ENCODE measurements at places on chromosomes 11 and 22.

DNA sequence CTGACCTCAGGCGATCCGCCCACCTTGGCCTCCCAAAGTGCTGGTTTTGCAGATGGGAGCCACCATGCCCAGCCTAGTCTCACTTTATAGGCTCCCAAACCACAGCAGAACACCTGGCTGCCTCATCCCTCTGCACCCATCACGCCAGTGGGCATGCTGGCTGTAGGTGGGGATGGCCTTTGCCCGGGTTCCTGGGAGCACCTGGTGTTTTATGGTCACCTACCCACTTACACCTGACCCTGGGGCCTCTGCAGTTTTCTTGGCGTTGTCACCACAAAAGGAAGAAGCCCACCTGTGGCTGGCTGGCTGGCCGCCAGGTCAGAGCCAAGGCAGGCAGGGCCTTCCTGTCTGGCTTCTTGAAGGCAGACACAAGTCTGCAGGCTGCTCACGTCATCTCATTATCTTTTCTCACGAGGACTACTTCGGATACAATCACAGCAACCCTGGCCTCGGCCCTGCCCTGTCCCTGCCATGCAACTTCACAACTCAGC is 8.2 kb downstream of the RRP7A start:
- no peak for DNase-seq

DNA sequence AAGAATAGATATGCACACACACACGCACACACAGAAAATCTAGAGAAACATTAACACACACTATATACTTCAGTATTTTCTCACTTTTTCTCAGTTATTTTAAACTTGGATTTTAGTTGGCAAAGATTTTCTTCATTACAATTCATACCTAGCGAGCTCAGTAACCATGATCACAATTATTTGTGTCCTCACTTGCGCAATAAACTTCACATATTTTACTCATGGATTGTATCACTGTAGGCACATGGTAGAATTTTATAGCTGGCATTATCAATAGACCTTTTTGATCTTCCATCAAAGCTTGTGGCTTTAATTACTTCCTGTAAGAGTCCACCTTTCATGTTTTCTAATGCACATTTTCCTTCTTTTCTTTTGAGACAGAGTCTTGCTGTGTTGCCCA is 4.8 kb upstream of the XKR3 start:
- no peak for DNase-seq

- peak; percentile 11 for DNase-seq
Measured at GRCh38 chr11:73308003-73308960, at the start of gene ARHGEF17. TSS of gene ARHGEF17 (plus strand) at chr11:73308276. CDS start at chr11:73308639, 363 bp downstream.

- no peak for DNase-seq
Measured at GRCh38 chr11:68988491-68988890, 7.7 kb upstream of the MRGPRD start.

- no peak for DNase-seq
Measured at GRCh38 chr11:121134741-121135312, 33.8 kb downstream of the TECTA start.

- no peak for DNase-seq
Measured at GRCh38 chr11:120827820-120828219, 196.1 kb upstream of the TBCEL start.

DNA sequence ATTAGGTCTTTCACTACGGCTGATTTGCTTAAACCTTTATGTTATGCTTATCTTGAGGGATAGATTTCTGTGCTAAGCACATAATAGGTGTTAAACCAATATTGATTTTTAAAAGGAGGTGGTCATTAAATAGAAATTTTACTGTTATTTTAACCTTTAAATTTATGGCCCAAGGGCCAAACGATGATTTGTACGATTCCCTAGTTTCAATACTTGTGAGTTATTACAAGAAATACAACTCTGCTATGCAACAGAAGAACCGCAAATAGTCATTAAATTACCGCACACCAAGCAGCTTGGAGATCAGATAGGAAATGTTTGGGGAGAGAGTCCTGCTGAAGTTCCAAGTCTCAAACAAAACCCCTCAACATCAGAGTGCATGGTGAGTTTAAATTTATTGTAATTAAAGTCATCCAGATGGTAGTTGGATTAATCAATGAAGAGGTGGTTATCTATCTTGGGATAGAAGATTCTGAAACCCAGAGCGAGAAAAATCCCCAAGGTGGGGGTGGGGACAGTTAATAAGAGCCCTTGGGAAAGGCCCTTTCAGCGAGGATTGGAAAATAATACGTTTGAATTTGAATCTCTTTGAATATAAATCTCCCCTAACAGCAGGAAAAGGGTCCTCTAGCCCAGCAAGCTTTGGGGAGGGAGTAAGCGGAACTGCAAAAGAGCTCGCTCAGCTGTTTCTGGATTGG is 805 bp upstream of the QSER1 start:
- DNase-seq, result peak; percentile 61

GRCh38 chr22:39418696-39419095 is 19.1 kb downstream of the TAB1 start:
- no peak for DNase-seq

DNA sequence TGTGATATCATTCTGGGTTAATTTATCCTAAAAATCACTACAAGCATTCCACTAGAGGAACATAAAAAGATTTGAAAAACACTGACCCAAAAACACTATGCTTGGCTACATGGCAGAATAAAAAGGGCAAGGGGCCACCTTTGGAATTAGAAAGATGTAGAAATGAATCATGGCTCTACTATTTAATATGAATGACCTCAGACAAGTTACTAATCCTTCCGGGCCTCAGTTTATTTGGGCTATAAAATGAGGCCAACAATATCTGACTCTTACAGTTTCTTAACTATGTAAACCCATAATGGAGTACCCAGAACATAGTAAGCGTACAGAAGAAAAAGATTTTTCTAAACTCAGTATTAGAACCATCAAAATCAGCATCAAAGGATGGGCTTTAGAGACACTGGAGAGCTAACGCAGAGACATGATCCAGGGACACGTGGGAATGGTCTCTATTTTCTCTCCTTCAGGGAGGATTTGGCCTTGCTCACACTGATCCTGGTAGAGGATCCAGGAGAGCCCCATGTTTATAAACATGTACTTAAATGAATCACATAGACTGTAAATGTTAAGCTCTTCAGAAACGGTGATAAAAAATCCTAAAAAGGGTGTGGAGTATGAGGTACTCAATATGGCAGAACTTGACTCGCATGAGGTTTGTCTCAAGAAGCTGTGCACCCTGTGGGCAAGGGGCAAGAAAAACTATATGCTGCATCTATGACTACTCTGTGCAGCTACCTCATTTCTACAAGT is 288.4 kb upstream of the PITPNB start:
- no peak for DNase-seq

DNA sequence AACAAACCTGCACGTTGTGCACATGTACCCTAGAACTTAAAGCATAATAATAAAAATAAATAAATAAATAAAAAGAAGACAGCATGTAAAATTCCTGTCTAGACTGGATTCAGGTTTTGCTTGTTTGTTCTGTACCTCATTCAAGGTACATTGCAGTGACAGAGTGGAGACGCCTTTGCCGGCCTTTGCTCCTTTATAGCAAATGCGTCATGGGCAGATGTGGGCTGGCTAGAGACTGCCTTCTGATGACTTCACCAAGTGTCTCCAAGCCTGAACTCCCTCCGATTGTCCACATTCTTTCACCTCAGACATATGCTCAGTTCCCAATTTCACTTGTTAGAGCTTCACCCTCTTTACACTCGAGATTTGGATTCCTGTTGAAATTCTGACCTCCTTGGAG is 147.8 kb upstream of the ARHGAP20 start:
- no peak for DNase-seq

- no peak for DNase-seq
Measured at GRCh38 chr11:68037411-68038225, 1.2 kb upstream of the TCIRG1 start.

- DNase-seq, result peak; percentile 65
Measured at GRCh38 chr22:38965614-38966379, 8.4 kb downstream of the APOBEC3A start.

DNA sequence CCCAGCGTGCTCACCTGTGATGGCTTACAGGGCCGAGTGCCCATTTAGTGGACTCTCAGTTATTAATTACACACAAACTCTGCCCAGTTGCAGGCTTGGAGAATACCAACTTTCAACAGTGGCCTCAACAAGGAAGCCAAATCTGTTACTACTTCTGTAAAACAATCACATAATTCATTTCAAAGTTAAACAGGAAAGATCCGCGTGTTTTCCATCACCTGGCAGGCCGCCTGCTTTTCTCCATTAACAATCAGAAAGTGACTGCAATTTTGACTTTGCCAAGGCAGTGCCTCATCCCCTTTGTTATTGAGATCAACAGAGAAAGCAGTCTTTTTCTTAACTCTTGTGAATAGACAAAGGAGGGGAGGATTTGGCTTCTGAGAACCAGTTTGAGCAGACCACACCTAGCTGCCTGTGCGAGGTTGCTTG is 77.7 kb downstream of the BARX2 start:
- no peak for DNase-seq

DNA sequence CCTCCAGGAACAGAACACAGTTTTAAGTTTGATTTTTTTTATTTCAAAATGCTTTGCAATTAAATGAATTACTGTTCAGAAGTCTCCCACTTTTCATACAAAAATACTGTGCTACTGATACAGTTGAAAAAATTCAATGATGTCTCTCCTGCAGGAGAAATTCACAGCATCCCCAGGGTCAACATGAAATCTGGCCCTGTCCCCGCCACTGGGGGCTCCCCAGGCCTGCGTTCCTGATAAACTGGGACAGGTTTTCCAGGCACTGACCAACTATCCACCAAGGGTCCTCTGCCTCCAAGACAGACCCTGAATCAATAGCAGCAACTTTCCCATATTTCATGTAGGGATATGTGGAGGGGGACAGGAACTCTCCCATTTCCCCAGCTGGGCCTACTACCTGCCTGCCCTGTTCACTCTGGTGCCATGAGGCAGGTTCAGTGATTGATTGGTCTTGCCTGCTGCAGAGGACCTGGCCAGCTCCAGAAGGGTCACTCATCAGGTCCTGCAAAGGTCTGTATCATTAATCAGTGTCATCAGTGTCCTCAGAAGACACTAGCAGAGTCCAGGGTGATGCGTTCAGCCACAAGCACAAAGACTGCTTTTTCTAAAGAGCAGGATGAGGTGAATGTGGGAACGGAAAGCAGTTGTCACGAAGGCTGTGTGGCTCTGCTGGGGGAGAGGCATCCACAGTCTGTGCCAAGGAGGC is 43.4 kb downstream of the PISD start:
- no peak for DNase-seq

- DNase-seq, result no peak
Measured at GRCh38 chr11:9775398-9775779, 111.5 kb downstream of the SWAP70 start.

- DNase-seq, result peak; percentile 3
Measured at GRCh38 chr11:71086687-71087258, 165.6 kb downstream of the SHANK2 start.
